ENCODE measurements at places on chromosomes 7 and 10. TPM values are rescaled to one million over a fixed set of nuclear protein-coding genes. Genes with fewer than 3 reads are reported as not detected.

The OR2A25 gene
- total RNA-seq, result not detected

The TSPAN33 gene
- total RNA-seq, result 6.5 TPM

The C7orf57 gene
- total RNA-seq, result 0.37 TPM

The PDE1C gene
- total RNA-seq, result 5.6 TPM

The SEMA4G gene
- total RNA-seq, result 10.3 TPM

The ITPRIP gene
- total RNA-seq, result 73.2 TPM

The FEZF1 gene
- total RNA-seq, result not detected

The TAS2R5 gene
- 0.40 TPM for total RNA-seq

The AKR1D1 gene
- total RNA-seq, result not detected

The RELN gene
- 0.03 TPM for total RNA-seq

The CDC14C gene
- total RNA-seq, result not detected

The JMJD1C gene
- 32.8 TPM for total RNA-seq

The CTAGE4 gene
- not detected for total RNA-seq

The GPR141 gene
- not detected for total RNA-seq

The UBE2H gene
- 70.4 TPM for total RNA-seq

The HOXA5 gene
- 6.6 TPM for total RNA-seq

The PRKAR2B gene
- total RNA-seq, result 3.7 TPM

The TRRAP gene
- total RNA-seq, result 16.2 TPM

The TRIM74 gene
- 0.27 TPM for total RNA-seq

The FAM24B gene
- total RNA-seq, result 14.2 TPM

The CLCN1 gene
- not detected for total RNA-seq

The DNAH11 gene
- total RNA-seq, result 0.05 TPM

The ASB4 gene
- total RNA-seq, result 0.23 TPM

The GCC1 gene
- total RNA-seq, result 15.5 TPM

The AZGP1 gene
- total RNA-seq, result not detected

The SLIT1 gene
- 0.17 TPM for total RNA-seq

The STEAP1B gene
- 0.03 TPM for total RNA-seq

The LEP gene
- not detected for total RNA-seq

The FAM25C gene
- 4.7 TPM for total RNA-seq

The MEST gene
- total RNA-seq, result 42.3 TPM

The LIPJ gene
- not detected for total RNA-seq

The PRF1 gene
- total RNA-seq, result not detected

The SLC26A5 gene
- total RNA-seq, result not detected

The CLDN12 gene
- total RNA-seq, result 25.1 TPM

The IQUB gene
- total RNA-seq, result not detected

The PRTFDC1 gene
- total RNA-seq, result 16.0 TPM

The CUZD1 gene
- 1.4 TPM for total RNA-seq

The CLRN3 gene
- not detected for total RNA-seq

The PAPOLB gene
- total RNA-seq, result not detected

The EPHA1 gene
- total RNA-seq, result not detected

The PRDX3 gene
- total RNA-seq, result 336 TPM

The SRGN gene
- total RNA-seq, result 63.6 TPM

The PAPSS2 gene
- total RNA-seq, result 24.9 TPM

The GFRA1 gene
- total RNA-seq, result 8.9 TPM

The DLX6 gene
- not detected for total RNA-seq

The FAM25A gene
- total RNA-seq, result 1.1 TPM

Data from A549 treated with CpdA at 1 μM for 4 hours (cell line).